Smooth muscle cell of the umbilical artery (primary cell): ENCODE measurements at places on chromosomes 4 and X. TPM values are rescaled to one million over a fixed set of nuclear protein-coding genes. Genes with fewer than 3 reads are reported as not detected.

SCRG1 gene
- total RNA-seq: 3.3 and 8.3 TPM in 2 replicates

TEC gene
- under 0.01 and 0.78 TPM in 2 replicates for total RNA-seq

SHOX gene
- total RNA-seq: not detected in 2 replicates

HSFX3 gene
- total RNA-seq: not detected in 2 replicates

RAB9B gene
- 0.78 and 1.5 TPM in 2 replicates for total RNA-seq

CFAP299 gene
- 1.5 and 2.3 TPM in 2 replicates for total RNA-seq

FRMD7 gene
- under 0.01 and 0.05 TPM in 2 replicates for total RNA-seq

ANOS1 gene
- 29.6 and 35.9 TPM in 2 replicates for total RNA-seq

UGT2B11 gene
- not detected in 2 replicates for total RNA-seq

KCND1 gene
- total RNA-seq: 0.89 and 2.6 TPM in 2 replicates

PABPC5 gene
- 0.46 and 0.89 TPM in 2 replicates for total RNA-seq

RAP2C gene
- total RNA-seq: 29.3 and 30.9 TPM in 2 replicates

GATA1 gene
- not detected in 2 replicates for total RNA-seq

FHIP1A gene
- total RNA-seq: 0.30 and 0.32 TPM in 2 replicates

ATP2B3 gene
- under 0.01 and 0.09 TPM in 2 replicates for total RNA-seq

MAML3 gene
- 1.2 TPM in 2 replicates for total RNA-seq

POU4F2 gene
- total RNA-seq: not detected in 2 replicates

FAT4 gene
- total RNA-seq: 13.4 and 18.5 TPM in 2 replicates

QDPR gene
- total RNA-seq: 19.4 and 22.3 TPM in 2 replicates

CLIC2 gene
- total RNA-seq: 0.59 TPM in 1 of 2 replicates, not detected in the other

HTN3 gene
- not detected in 2 replicates for total RNA-seq

CASP3 gene
- 35.6 and 47.7 TPM in 2 replicates for total RNA-seq

ITGB1BP2 gene
- 4.2 and 6.0 TPM in 2 replicates for total RNA-seq

ZXDA gene
- total RNA-seq: 4.2 and 5.6 TPM in 2 replicates

TMPRSS11F gene
- total RNA-seq: not detected in 2 replicates
